Lung (tissue), 17 donors: ENCODE measurements at places on chromosomes 3 and 15. TPM values are rescaled to one million over a fixed set of nuclear protein-coding genes. Genes with fewer than 3 reads are reported as not detected.

TXNRD3 gene
- total RNA-seq = 11.7 TPM

CFAP91 gene
- 18.7 TPM for total RNA-seq

OXTR gene
- total RNA-seq = 3.5 TPM

C2CD4A gene
- 0.34 TPM for total RNA-seq

SLC12A1 gene
- total RNA-seq = 0.03 TPM

ZMYND10 gene
- 70.8 TPM for total RNA-seq

HGD gene
- 1.8 TPM for total RNA-seq

- H3K36me3 ChIP-seq = no peaks in the 10 kb centered on the region
- H3K4me3 ChIP-seq = no peak overlapping the region
- H3K4me1 ChIP-seq = no peaks in the 10 kb centered on the region
- no peak for DNase-seq
These were observed 204.5 kb upstream of the CMC1 start for GRCh38 chr3:28036599-28037575.

- DNase-seq = no peak
- no peak overlapping the region for H3K4me3 ChIP-seq
- H3K27ac ChIP-seq = no peak overlapping the region
- H3K36me3 ChIP-seq = no peaks in the 10 kb centered on the region
- no peaks in the 10 kb centered on the region for H3K27me3 ChIP-seq
These were observed 97.1 kb downstream of the SLC25A26 start for GRCh38 chr3:66317750-66318376.

- H3K27me3 ChIP-seq = no peaks in the 10 kb centered on the region
- peak; percentile 45 for DNase-seq
- no peak overlapping the region for H3K27ac ChIP-seq
- H3K36me3 ChIP-seq = peaks cover 4% of the 10 kb centered on the region
- H3K4me3 ChIP-seq = no peak overlapping the region
These were observed 463.5 kb downstream of the RAP2B start for GRCh38 chr3:153625506-153625905.

- H3K4me3 ChIP-seq = no peak overlapping the region
- no peaks in the 10 kb centered on the region for H3K36me3 ChIP-seq
- peaks cover 6% of the 10 kb centered on the region for H3K4me1 ChIP-seq
- H3K27ac ChIP-seq = no peak overlapping the region
- no peak for DNase-seq
- H3K27me3 ChIP-seq = no peaks in the 10 kb centered on the region
These were observed 76.8 kb downstream of the TAMM41 start for GRCh38 chr3:11769704-11770476.

DNA sequence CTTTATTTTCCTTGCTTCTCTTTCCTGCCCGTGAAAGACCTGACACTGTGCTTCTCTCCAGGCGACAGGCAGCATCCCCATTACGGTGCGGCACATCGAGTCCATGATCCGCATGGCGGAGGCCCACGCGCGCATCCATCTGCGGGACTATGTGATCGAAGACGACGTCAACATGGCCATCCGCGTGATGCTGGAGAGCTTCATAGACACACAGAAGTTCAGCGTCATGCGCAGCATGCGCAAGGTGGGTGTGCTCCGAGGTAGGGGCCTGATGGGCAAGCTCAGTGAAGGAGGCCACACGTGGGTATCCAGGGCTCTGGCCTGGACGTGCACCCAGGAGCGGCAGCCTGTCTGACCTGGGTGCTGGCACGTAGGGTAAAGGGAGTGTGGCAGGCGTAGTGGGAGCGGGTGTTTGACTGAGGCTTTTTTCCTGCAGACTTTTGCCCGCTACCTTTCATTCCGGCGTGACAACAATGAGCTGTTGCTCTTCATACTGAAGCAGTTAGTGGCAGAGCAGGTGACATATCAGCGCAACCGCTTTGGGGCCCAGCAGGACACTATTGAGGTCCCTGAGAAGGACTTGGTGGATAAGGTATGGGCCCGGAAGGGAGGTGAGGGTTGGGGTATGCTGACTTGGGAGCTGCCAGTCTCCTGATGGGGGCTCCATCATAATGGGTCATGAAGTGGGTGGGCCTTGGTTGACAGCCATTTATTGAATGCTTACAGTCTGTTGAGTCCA, 8.2 kb upstream of the PODXL2 start:
- no peak overlapping the region for H3K4me3 ChIP-seq
- no peaks in the 10 kb centered on the region for H3K4me1 ChIP-seq
- H3K36me3 ChIP-seq = peaks cover 19% of the 10 kb centered on the region
- no peak for DNase-seq

DNA sequence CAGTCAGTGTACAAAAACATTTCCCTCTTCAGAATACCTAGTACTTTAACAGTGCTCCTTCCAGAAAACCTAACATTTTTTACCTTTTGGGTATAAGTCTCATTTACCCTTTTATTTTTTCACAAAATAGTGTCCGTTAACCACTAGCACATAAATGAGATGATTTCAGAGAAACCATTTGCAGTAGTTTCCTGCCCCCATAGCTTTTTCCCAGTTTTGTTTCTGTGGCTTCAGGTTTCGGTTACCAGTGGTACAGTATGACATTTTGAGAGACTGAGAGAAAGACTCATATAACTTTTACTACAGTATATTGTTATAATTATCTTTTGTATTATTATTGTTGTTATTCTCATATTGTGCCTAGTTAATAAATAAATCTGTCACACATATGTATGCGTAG, 6.2 kb upstream of the RBMS3 start:
- no peak overlapping the region for H3K4me3 ChIP-seq
- H3K4me1 ChIP-seq = peaks cover under 1% of the 10 kb centered on the region
- no peaks in the 10 kb centered on the region for H3K27me3 ChIP-seq
- no peak for DNase-seq

- no peak overlapping the region for H3K4me3 ChIP-seq
- H3K27ac ChIP-seq = no peak overlapping the region
- peak; percentile 31 for DNase-seq
- H3K36me3 ChIP-seq = no peaks in the 10 kb centered on the region
- H3K4me1 ChIP-seq = peaks cover 7% of the 10 kb centered on the region
- H3K27me3 ChIP-seq = no peaks in the 10 kb centered on the region
These were observed 405.1 kb upstream of the PROK2 start for GRCh38 chr3:72190050-72190449.
